ENCODE measurements at places on chromosomes 16 and 17.

GRCh38 chr16:4142268-4142667 is 26.0 kb upstream of the ADCY9 start:
- no peak for DNase-seq

GRCh38 chr16:50434872-50435478 is 66.2 kb upstream of the BRD7 start:
- no peak for DNase-seq

DNA sequence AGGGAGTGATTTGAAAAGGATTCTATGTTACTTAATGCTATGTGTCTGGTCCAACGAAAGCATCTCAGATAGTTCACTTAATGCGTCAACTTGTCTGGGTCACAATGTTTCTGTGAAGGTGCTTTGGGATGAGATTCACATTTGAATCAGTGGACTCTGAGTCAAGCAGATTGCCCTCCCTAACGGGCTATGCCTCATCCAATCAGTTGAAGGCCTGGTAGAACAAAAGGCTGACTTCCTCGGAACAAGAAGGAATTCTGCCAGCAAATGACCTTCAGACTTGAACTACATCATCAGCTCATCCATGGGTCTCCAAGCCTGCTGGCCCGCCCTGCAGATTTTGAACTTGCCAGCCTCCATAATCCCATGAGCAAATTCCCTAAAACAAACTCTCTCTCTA is 15.2 kb downstream of the EMP2 start:
- no peak for DNase-seq

DNA sequence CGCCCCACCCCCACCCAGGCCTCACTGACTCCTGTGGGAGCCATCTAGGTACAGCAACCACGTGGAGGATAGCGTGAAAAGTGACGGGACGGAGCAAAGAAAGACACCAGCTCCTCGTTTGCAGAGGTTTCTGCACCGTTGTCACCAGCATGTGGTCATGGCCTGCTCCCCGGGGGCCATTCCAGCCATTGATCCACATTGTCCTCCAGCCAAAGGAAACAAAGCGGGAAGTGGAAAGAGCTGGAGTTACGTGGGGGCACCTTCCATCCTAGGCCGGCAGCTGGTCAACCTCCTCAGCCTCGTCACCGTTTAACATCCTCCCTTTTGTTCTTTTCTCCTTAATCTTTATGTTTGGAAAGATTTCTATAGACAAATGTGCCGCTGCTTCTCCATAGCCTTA is 153.7 kb downstream of the RPTOR start:
- no peak for DNase-seq

- DNase-seq, result no peak
These were observed 63.6 kb upstream of the NFAT5 start for GRCh38 chr16:69501956-69502745.

- no peak for DNase-seq
These were observed 28.1 kb downstream of the WSB1 start for GRCh38 chr17:27322026-27322425.

DNA sequence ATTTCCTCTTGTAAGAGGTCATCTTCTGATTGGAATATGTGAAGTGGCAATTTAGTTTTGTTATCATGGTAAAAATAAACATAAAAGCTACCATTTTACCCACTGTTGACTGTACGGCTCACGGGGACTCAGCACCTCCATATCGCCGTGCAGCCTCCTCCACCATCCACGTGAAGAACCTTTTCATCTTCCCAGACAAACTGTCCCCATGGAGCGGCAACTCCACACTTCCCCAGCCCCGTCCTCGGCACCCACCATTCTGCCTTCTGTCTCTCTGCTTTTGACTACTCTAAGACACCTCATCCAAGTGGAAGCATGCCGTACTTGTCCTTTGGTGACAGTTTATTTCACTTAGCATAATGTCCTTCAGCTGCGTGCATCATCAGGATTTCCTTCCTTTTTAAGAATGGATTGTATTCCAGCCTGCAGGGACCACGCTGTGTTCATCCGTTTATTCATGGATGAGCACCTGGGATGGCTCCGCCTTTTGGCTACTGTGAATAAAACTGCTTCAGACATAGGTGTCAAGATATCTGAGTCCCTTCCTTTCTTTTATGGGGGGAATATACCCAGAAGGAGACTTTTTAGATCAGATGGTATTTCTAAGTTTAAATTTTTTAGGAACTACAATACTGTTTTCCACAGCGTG is 14.3 kb downstream of the FBXO31 start:
- DNase-seq, result no peak
